ENCODE measurements at places on chromosomes 4 and X.

GRCh38 chr4:165537028-165537648 is 158.3 kb downstream of the CPE start:
- H3K27me3 ChIP-seq, result no peaks in the 10 kb centered on the region
- no peak overlapping the region for H3K27ac ChIP-seq
- no peaks in the 10 kb centered on the region for H3K4me1 ChIP-seq

DNA sequence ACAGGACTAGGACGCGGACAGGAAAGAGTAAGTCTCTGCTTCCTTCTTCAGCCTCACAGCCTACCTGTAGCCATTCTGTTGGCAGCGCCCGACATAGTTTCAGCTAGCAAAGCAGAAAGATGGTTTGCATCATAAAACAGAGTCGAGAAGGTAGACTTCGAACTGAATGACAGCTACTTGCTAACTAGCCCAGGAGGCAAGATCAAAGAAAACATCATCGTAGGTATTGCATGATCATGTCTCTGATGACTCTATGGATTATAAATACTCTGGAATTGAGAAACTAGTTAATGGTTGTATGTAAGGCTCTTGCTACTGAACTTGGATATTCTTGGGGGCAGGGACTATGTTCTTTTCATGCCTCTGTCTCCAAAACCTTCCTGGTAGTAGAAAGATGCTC is 333.1 kb upstream of the KLF3 start:
- no peak for DNase-seq
- no peaks in the 10 kb centered on the region for H3K36me3 ChIP-seq
- no peaks in the 10 kb centered on the region for H3K27me3 ChIP-seq
- no peaks in the 10 kb centered on the region for H3K4me1 ChIP-seq
- no peak overlapping the region for H3K4me3 ChIP-seq

DNA sequence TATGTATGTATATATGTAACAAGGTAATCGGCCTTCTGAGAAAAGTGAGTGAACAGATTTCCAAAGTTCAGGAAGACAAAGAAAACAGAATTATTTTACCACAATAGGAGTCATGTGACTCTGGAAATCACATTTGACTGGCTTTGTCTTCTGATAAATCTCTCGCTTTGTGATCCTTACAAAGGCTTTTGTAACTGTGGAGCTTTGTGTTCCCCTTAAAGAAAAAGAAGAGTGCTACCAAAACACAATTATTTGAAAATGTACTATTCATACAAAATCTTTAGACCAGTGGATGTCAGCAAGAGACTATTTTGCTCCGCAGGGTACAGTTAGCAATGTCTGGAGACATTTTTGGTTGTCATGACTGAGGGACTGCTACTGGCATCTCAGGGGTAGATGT is 238.8 kb downstream of the LDB2 start:
- DNase-seq, result no peak
- H3K4me1 ChIP-seq, result no peaks in the 10 kb centered on the region
- H3K4me3 ChIP-seq, result no peak overlapping the region
- no peak overlapping the region for H3K27ac ChIP-seq

DNA sequence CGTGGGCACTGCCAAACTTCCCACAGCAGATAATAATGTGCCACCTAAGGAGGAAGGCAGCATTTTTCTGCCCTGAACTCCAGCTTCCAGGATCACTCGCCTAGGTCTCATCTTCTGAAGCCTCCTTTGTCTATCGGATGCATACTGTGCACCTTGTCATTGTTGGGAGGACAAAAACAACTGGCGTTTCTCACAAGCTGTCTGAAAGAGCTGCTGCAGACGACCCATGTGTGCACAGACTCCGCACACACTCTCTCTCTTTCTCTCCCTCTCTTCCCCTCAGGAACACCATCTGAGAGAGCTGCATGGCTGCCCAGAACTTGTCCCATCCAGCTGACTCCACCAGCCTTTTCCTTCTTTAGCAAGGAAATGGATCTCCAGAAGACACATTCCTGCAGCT is 83.0 kb downstream of the MAML3 start:
- no peak overlapping the region for H3K4me3 ChIP-seq
- no peak overlapping the region for H3K27ac ChIP-seq
- DNase-seq, result no peak
- H3K36me3 ChIP-seq, result no peaks in the 10 kb centered on the region

GRCh38 chr4:137694138-137694537 is 161.8 kb upstream of the PCDH18 start:
- DNase-seq, result no peak
- no peaks in the 10 kb centered on the region for H3K36me3 ChIP-seq
- H3K27ac ChIP-seq, result peak overlapping the region; percentile 58
- H3K4me1 ChIP-seq, result peaks cover 10% of the 10 kb centered on the region

DNA sequence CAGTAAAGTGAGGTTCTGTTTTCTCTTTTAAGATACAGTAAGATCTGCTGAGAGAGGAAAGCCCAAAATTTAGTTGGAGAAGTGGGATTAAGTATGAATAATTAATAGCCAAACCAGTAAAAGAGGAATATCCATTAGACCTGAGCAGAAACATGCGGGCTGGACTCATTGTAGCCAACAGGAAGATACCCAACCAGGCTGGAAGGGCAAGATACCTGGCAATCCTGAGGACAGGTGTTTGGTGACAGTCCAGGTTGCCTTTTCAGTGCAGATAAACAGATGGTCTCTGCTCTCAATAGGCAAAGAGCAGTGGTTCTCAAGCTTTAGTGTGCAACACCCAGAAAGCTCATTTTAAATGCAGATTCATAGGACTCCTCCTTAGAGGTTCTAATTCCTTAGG is 980.8 kb upstream of the GRID2 start:
- H3K36me3 ChIP-seq, result no peaks in the 10 kb centered on the region
- H3K27ac ChIP-seq, result no peak overlapping the region
- H3K27me3 ChIP-seq, result no peaks in the 10 kb centered on the region
- no peak overlapping the region for H3K4me3 ChIP-seq
- DNase-seq, result no peak

DNA sequence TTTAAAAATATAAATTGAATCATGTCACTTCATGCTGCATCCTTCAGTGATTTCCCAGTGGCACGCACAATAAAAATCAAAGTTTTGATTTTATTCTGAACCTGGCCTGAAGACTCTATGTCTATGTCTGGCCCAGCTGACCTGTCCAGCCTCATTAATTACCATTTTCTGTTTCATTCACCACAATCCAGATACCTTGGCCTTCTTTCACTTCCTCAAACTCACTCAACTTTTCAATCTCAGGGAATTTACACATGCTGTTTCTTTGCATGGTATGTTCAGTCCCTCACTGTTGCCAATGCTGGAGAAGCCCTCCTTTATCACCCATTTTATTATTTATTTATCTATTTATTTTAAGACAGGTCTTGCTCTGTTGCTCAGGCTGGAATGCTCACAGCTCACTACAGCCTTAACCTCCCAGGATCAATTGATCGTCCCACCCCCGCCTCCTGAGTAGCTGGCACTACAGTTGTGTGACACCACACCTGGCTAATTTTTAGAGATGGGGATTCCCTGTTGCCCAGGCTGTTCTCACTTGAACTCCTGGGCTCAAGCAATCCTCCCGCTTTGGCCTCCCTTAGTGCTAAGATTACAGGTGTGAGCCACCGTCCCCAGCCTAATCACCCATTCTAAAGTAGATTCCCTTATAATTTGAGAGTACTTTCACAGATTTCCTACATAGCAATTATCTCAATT is 43.1 kb downstream of the ZGRF1 start:
- no peaks in the 10 kb centered on the region for H3K27me3 ChIP-seq
- no peak overlapping the region for H3K4me3 ChIP-seq
- no peaks in the 10 kb centered on the region for H3K36me3 ChIP-seq
- DNase-seq, result no peak

GRCh38 chr4:83408908-83409307 is 46.7 kb downstream of the HELQ start:
- no peak overlapping the region for H3K27ac ChIP-seq
- no peaks in the 10 kb centered on the region for H3K27me3 ChIP-seq
- DNase-seq, result no peak
- peaks cover 10% of the 10 kb centered on the region for H3K36me3 ChIP-seq

Measured in thoracic aorta (tissue), 2 donors.